ENCODE measurements at places on chromosomes 12 and 14. TPM values are rescaled to one million over a fixed set of nuclear protein-coding genes. Genes with fewer than 3 reads are reported as not detected.

NTS gene
- not detected for total RNA-seq

ABCB9 gene
- 13.8 TPM for total RNA-seq

NRXN3 gene
- total RNA-seq, result 1.3 TPM

RNASE7 gene
- not detected for total RNA-seq
